ENCODE measurements at places on chromosomes 4 and X.

- no peak for DNase-seq
Observed at GRCh38 chr4:147326591-147326990, 154.3 kb upstream of the EDNRA start.

DNA sequence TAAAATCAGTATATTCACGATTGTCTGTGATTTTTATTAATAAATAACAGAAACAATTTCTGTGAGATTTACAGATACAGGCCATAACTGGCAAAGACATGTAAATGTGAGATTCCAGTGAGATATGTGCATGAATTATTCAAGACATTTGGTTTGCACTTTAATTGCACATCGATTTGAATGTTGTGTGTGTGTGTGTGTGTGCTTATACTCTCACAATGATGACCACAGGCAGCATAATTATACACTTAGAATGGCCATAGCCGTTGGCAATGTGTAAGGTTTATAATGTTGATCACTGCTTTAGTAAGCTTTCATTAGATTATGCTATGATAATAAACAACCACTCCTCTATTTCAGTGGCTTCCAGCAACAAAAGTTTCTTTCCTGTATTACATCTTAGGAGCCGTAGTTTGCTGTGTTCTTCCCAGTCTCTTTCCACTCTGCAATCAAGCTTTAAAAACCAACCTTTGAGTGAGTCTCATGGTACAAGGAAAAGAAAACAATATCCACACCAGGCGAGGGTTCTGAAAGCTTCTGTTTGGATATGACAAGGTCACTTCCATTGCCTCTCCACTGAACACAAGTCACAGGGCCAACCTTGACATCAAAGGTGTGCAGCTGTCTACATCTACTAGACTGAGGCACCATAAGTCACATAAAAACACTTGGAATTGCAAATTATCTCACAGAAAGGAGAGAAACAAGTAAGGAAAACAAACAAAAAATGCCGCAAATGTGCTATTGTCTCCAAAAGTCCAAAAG is 897.7 kb downstream of the RAB28 start:
- no peak for DNase-seq

- DNase-seq = no peak
Observed at GRCh38 chr4:8640816-8641215, 48.3 kb downstream of the CPZ start.

GRCh38 chr4:4640692-4641091 is 98.8 kb upstream of the STX18 start:
- DNase-seq = no peak

GRCh38 chr4:33649015-33649414 is 2595.3 kb downstream of the ARAP2 start:
- no peak for DNase-seq

DNA sequence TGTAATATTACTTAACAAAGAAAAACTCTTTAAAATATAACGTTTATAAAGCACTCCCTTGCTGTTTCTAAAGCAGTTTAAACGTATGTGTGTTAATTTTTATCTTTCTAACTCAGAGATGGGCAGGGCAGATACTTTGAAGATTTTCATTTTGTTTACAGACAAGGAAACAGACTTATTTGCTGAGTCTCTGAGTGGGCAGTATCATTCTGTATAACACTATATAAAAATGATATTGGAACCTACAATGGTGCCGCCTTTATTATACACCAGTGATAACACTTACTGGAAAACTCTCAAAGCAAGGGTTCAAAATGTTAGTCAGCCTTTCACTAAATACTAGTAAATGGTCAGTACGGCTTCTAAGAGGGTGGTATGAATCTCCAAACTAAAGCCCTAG is 193.4 kb downstream of the NR3C2 start:
- no peak for DNase-seq

- no peak for DNase-seq
Observed at GRCh38 chrX:107648332-107648731, 20.0 kb downstream of the PRPS1 start.

DNA sequence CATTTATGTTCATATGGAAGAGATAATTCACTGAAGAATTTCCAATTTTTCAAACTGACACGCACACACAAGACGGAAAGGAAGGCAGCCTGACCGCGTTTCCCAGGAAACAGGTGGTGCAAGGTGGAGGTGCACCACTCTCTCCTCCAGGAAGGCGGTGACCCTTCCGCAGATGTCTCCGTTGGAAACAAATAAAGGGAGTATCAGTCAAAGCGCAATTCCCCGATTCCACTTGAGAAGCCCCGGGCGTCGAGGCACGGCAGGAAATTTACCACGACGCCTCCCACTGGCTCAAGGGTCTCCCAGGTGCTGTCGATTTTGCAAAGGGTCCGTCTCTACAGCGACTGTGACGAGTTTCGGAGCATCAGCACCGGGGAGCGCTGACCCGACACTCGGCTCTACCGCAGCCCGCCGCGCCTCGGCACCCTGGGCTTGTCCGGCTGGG is 770 bp upstream of the TIGD2 start:
- DNase-seq = no peak

DNA sequence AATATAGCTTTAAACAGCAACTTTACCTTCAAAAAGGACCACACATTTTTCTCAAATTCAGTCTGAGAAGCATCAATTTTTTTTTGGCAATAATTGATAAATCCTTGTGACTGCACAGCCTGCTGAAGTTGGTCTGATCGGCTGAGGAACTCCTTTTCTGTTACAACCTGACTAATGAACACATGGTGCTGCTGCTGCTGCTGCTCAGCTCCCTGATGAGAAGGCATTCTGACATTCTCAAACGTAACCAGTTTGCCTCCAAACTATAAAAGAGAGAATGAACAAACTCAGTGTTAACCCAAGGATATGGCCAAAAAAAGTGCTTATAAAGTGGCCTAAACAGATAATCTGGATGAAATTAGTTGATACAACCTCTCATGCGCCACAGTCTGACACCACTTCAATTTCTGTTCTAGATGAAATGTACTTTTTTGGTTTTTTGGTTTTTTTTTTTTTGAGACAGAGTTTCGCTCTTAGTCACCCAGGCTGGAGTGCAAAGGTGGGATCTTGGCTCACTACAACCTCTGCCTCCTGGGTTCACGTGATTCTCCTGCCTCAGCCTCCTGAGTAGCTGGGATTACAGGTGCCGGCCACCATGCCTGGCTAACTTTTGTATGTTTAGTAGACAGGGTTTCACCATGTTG is 26.5 kb downstream of the SEC31A start:
- no peak for DNase-seq

GRCh38 chr4:77172336-77172735 is 15.3 kb downstream of the CCNG2 start:
- no peak for DNase-seq

GRCh38 chr4:81652069-81652478 is 180.4 kb upstream of the RASGEF1B start:
- no peak for DNase-seq

DNA sequence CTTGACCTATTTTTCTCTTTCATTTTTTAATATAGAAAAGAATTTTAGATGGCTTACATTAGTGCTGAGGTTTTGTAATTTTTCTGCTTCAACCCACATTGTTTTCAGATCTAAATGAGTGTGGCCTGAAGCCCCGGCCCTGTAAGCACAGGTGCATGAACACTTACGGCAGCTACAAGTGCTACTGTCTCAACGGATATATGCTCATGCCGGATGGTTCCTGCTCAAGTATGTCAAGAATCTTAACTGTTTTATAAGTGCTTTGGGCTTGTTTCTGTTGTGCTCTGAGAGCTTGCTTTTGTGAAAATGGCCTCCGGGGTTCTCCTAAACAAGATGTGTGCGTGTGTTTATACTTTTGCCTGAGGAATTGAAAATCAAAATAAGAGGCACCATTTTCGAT is 41.6 kb downstream of the NPNT start:
- DNase-seq = no peak

DNA sequence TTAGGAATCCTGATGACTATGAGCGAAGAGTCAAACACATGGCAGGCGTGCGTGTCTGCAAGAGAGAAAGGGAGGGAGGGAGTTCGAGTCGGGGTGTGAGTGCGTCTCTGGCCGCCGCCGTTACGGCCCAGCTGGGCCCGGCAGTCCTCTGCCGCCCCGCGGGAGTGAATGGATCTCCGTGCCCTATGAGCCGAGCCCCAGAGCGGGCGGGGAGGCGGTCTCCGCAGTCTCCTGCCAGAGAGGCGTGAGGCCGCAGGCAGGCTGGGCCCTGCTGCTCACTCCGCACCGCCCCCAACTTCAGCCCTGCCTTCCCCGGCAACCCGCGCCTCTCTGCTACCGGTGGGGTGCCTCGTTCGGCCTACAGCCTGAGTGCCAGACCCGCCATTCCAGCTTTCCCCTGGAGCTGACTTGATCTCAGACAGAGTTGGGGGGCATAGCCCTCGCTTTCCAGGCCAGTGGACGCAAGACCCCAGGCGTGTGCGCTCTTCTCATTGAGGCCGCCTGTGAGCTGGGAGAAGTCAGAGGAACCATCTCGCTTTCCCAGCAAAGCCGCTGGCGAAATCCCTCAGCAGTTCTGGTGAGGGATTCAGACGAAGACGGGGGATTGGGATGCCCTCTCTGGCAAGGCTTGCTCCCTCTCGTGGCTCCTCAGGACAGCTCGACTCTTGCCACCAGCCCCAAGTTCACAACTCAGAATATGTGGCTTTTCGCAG is 1.4 kb downstream of the SLC16A2 start:
- peak; percentile 68 for DNase-seq

DNA sequence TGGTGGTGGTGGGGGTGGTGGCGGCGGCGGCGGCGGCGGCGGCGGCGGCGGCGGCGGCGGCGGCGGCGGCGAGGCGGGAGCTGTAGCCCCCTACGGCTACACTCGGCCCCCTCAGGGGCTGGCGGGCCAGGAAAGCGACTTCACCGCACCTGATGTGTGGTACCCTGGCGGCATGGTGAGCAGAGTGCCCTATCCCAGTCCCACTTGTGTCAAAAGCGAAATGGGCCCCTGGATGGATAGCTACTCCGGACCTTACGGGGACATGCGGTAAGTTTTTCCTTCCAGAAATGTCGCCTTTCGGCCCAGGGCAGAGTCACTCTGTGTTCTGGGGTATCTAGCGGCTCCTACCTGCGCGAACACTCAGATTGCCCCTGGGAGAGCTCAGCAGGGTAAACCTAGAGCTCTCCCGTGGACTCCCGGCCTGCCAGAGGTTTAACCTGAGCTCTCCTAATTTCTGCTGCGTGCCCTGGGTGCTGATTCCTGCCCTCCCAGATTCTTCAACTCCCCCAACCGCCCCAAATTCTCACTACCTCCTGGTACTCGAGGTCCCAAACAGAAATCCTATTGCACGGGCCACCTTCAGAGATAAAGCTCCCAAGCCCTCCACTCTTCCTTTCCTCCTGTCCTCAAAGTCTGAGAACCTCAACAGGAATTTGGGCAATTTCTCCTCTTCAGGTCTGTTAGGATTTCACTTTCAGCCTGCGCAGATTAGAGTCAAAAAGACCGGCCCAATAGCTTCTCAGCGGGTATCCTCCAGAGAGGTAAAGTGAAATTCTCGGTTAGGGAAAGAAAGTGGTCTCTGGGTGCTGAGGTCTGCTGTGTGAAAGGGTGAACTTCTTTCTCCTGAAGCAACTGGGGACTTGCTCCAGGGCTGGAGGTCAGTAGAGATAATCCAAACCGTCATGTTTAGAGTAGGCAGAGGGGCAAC is 2.9 kb downstream of the AR start:
- no peak for DNase-seq

- no peak for DNase-seq
Observed at GRCh38 chr4:123083646-123084045, 161.2 kb upstream of the NUDT6 start.

- no peak for DNase-seq
Observed at GRCh38 chr4:858041-858481, 32.1 kb upstream of the CPLX1 start.

- no peak for DNase-seq
Observed at GRCh38 chrX:24487571-24487970, 22.5 kb downstream of the PDK3 start.
